HuH-7.5 (cell line): ENCODE measurements at places on chromosomes 13 and 19.

DNA sequence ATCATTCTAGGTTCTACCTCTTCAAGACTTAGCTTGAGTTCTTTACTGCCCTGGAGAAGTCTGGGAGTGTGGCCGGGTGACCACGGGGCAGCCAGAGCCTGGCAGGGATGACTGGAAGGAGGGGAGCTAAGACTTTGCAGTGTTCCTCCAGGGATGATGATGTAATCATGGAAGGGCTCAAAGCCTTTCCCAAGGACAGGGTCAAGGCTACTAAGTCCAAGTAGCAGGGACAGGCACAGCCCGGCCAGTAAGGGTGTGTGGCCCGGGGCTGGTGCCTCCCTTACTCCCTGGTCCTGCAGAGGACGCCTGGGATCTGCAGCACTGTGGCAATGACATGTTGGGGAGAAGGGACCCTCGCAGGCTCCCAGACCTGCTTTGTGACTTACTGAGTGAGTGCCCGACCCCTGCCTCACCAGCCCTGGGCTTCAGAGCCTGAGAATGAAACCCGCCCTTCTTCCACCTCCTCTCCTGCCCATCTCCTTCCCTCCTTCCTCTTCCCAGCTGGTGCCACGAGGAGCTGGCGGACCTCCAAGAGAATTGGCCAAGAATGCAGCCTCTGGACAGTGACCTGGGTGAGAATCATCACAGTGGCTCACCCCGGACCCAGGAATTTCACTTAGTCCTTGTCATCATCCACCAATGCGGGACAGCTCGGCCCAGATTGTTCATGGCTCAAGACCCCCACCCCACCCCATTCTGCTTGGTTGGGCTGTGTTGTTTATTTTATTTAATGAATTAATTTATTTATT, 15.6 kb upstream of the FBXO17 start:
- DNase-seq: no peak

- no peak for DNase-seq
Measured at GRCh38 chr13:59691501-59692066, 472.1 kb downstream of the DIAPH3 start.

DNA sequence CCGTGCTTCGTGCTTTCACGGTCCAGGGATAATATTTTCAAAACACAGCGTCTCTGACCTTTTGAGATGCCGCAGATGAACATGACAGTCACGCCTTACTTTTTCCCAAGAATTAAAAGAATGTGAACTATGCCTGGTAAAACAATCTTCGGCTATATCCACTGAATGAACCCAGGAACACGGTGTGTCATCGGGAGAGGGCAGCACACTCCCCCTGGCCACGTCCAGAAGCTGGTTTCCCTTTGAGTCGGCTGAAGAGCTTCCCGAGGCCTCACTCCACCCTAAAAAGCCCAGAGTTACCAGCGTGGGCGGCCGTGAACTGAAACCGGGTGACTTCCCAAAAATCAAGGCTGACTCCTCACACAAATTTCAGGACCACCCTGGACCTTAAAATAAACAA, 22.9 kb upstream of the SHISA2 start:
- no peak for DNase-seq

DNA sequence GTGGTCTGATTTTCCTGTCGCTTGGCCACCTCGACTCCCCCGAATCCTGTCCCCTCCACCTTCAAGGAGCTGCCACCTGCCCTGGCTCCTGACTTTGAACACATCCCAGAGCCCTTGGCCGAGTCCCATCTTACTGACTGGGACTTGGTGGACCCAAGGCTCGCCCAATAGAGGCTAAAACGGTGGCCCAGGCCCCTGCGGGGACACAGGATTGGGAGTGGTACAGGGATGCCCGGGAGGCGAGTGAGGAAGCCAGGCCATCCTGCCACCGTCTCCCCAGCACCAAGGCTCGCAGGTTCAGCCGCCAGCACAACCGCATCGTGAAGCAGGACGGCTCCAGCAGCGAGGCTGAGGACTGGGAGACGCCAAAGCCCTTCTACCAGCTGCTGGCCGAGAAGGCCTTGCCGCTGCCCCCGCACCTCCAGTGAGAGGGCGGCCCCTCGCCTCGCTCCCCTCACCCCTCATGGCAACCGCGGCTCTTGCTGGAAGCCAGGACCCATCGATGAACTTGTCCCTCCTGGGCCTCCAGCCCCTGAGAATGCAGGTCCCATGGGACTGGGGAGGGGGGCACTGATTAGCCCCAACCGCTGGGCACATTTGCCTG, 5.3 kb downstream of the SIX5 start:
- DNase-seq: no peak

GRCh38 chr19:19817357-19817756, 4.2 kb downstream of the ZNF506 start:
- DNase-seq: no peak

GRCh38 chr13:44425041-44425814, 51.6 kb downstream of the SERP2 start:
- DNase-seq: no peak

DNA sequence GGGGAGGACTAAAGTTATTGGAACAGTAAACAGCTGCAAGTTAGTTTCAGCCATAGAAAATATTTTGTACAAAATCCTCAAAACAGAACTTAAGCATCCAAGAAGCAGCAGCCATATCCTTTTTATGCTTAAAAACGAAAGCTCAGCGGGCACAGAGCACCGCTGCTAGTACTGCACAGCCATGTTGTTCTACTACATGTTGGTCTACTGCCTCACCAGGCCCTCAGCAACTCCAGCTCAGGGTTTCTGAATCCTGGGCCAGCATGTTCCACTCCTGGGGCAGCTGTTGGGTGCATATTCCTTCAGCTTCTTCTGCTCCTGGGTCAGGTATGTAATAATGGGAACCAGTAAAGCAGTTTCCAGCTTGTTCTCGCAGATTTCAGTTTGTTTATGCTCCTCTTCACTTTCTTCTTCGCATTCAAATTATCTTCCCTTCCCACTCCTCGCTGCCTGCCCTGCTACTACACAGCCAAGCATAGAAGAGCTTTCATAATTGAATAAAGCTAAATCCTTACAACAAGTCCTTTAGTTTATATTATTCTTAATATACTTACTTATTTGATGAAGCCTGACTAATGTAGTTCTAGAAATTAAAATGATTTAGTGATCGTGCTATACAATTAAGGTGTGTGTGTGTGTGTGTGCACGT, 820.5 kb upstream of the ATXN8OS start:
- DNase-seq: no peak

DNA sequence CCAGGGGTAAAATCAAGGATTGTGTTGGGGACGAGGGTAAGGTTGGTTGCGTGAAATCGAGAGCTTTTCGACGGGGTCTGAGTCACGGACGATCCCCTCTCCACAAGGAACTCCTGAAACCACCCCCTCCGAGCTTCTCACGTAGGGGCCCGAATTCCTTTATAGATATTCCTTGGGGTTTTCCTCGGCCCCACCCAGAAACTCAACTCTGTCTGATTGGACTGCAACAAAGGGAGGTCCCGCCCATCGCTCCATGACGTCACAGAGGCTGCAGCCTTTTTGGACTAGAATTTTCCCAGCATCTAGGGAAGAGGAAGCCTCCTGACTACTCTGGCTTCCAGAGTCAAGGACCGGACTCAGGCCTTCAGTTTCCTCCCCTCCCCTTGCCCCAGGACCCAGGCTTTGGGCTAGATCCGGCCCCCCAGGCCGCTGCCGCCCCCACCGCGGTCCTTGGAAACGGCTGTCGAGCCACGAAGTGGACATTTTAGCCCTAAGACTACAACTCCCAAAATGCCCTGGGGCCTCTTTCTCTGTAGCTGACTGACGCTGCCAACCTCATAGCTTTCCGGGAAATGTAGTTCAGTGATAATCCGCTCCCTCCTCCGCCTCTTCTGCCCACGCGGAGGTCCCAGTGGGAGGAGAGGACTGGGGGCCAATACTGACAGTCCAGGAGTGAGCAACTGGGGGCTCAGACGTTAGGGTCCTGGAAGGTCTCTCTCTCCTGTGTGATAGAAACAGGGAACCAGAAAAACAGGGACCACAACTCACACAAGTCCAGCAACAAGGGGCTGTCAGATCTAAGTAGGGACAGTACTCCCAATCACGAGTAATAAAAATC, at the start of gene IZUMO1:
IZUMO1 (minus strand) TSS at position 172 of the 838 bp plus-strand sequence. CDS start 1,050 bp downstream, outside the sequence.
- peak; percentile 90 for DNase-seq

DNA sequence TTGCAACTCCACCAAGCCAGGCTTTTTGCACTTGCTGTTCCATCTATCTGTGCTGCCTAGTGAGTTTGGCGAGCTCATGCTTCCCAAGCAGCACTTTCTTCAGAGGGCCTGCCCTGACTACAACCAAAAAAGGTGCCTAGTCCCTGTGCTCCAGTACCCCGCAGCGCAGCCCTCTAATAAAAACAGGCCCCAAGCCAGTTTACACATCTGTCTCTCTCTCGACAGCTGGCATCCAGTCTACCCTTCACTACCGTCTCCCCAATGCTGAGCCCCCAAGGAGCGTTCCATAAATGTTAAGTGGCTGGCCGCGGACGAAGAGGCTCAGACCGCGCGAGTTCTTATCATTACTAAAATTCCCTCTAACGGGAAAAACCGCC, 512 bp downstream of the MED4 start:
- no peak for DNase-seq

DNA sequence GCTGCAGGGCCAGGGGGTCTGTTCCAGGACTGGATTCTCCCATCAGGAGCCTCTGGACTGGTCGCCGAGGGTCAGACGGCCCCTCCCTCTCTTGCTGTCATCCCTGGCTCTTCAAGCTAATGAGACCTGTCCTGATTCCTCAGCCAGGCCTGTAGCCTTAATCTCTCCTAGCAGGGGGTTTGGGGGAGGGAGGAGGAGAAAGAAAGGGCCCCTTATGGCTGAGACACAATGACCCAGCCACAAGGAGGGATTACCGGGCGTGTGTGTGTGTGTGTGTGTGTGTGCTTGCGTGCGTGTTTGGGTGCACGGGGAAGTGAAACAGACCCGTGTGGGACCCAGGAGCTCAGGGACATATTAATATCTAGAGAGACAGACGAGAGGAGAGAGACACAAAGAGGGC, 1.9 kb upstream of the CRX start:
- no peak for DNase-seq

- DNase-seq: no peak
Measured at GRCh38 chr19:6712231-6712630, 8.2 kb downstream of the C3 start.

DNA sequence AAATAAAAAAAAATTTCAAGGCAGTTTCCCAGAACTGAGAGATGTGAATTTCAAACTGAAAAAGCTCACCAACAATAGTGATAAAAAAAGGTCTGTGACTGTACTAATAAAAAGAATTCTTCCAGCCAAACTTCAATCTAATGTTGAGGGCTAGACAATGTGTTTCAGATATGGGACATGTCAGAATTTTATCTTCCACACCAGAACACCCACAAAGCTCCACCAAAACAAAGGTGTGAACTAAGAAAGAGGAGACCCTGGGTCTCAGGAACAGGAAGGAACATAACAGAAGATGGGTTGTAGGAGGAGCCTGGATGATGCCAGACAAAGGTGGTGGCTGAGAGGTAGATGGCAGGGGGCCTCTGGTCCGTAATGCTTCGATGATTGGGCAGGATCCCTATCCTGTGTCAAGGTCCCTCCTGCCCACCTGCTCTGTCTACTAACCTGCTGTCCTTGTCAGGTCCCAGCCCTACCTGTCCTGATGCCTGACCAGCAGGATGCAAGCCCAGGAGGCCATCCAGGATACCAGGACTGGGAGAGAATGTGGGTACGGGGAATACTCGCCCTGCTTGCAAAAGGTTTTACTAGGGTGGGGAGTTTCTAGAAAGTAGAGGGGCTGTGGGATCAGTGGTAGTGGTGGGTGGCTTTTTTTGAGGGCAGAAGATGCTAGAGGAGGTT, 4.5 kb downstream of the MZF1 start:
- peak; percentile 8 for DNase-seq

DNA sequence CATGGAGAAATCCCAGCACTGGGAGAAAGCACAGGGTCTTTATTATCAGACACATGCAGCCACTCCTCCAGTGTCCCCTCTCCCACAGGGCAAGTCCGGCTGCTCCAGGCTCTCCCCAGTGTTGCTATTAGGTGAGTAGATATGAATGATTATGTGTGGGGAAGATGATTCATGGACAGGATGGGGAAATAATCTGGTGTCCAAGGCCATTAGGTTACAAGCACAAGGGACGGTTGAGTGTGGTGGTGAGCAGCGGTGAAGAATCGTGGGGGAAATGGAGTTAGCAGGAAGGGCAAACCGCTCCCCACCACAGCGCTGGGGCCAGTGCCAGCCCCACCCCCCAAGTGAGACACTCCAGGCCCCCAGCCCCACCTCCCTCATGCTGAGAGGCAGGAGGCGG, 19.0 kb downstream of the CD177 start:
- DNase-seq: no peak

DNA sequence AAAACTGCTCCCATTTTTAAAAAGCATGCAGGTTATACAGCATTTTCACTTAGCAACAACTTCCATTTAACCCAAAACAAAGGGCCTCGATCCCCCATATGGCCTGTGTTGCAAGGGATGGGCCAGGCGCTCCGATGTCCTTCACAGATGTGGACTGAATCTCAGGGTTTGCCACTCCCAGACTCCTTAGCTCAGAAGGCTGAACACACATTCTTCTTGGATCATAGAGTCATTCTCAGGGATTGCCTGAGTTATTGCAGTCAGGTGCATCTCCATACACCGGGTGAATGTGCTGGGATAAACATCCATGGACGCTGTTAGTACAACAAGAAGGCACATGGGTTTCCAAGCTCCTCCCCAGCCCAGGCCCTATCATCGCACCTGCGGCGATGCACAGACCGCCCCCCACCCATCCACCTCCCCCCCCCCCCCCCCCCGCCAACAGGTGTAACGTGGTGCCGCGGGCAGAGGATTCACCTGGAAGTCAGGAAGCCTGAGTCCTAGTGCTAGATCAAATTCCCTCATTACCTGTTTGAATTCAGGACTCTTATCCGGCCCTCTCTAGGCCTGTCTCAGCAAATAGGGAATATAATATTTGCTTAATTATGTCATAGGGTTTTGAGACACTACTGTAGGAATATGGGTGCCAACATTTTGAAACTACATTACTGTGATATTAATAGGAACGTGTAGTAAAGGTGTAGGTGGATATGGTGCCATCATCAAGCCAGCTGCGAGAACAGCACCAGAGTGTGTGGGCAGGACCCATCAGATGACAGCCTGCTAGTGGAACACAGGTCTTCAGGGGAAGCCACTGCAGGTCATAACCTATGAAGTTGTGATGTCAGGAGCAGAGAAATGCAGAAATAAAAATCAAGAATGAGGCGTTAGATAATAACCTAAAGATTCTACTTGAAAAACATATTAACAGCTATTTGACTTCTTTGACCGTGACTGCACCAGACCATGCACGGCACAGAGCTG, 110.9 kb downstream of the SACS start:
- no peak for DNase-seq

- DNase-seq: no peak
Measured at GRCh38 chr13:105612541-105612940, 922.9 kb downstream of the EFNB2 start.

GRCh38 chr13:72495681-72496080, 231.7 kb downstream of the MZT1 start:
- DNase-seq: no peak

GRCh38 chr13:32548837-32549236, 10.2 kb upstream of the N4BP2L2 start:
- DNase-seq: no peak

GRCh38 chr13:45280751-45281634, 60.0 kb downstream of the TPT1 start:
- peak; percentile 68 for DNase-seq
